ENCODE measurements at places on chromosomes 12 and 14.

DNA sequence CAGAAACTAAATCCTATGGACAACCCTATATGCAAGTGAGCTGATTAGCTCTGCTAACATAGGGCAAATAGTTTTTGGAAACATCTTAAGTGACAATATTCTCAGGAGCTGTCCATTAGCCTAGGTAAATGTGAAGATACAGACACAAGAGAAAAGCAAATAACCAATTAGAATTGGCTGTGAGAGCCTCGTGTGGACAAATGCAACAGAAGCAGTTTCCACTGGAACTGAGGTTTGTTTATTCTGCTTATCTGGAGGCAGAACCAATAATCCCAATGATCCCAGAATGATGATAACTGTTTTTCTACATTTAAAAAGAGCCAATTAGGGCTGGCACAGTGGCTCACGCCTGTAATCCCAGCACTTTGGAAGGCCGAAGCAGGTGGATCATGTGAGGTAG is 43.2 kb upstream of the YAF2 start:
- DNase-seq, result no peak

DNA sequence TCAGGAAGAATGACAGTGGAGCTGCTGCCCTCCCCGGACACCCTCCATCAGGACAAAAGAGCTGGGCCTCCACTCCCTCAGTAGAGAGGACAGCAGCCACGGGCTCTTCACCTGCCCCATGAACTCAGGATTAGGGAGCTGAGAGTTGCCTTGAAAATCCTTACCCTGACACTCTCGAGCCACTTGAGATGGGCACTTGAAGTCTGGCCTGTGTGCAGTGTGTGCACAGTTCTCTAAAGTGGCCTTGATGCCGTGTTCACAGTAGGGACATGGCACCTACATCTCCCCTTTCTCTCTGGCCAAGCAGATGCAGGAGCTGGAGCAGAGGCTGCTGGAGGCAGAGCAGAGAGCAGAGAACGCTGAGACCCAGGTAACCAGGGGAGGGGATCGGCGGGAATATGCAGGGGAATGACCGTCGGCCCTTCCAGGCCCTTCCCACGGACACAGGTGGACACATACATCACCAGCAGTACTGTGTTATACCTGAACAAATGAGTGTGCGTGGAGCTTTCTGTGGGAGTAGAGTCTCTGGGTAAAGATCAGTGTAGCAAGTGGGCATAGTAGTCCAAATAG is 22.5 kb downstream of the PLEKHH1 start:
- no peak for DNase-seq

DNA sequence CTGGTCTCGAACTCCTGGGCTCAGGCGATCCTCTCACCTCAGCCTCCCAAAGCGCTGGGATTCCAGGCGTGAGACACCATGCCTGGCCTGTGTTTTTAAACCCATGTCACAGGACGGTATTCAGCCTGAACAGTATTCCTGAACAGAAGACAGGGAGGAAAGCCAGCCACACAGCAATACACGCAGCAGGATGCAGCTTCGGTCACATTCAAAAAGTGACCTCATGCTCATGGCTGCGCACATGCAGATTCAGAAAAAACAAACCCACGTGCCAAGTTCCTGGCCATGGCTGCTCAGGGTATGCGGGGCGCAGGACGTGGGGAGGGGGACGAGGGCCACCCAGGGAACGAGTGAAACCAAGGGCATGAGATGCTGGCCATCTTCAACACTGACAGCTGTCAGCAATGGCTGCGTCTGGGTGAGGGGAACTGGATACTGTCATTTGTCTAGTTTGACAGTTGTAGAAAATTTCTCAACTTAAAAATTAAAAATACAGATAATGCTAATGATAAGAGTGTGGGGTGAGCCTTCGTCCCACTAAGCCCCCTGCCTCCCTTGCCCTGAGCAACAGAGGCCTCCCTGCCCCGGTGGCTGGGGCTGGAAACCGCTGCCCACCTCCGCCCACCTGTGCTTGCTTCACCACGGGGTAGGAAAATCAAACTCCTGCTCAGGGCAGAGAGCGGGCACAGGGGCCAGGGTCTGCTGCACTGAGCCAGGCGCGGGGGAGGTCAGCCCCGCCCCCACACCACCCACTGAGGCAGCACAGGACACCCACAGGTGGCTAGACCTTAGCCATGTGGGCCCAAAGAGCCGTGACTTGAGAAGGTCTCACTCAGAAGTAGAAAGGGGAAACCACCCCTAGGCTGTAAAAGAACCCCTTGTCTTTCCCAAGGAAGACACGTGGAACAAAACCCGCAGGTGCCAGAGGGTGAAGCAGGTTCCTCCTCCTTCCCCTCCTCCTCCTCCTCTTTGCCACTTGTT is 84.2 kb downstream of the SCARB1 start:
- peak; percentile 65 for DNase-seq

GRCh38 chr12:88726806-88727720 is 146.8 kb upstream of the KITLG start:
- DNase-seq, result no peak

DNA sequence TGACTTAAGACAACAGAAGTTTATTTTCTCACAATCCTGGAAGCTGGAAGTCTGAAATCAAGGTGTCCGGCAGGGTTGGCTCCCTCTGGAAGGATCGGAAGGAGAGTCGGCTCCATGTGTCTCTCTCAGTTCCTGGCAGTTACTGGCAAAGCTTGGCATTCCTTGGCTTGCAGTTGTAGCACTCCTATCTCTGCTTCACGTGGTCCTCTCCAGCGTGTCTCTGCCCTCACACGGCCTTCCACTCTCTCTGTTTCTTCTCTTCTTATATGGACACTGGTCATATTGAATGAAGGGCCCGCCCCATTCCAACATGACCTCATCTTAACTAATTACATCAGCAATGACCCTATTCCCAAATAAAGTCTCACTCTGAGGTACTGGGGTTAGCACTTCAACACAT is 60.1 kb upstream of the TUNAR start:
- no peak for DNase-seq

GRCh38 chr14:91899213-91899612 is 31.9 kb upstream of the TC2N start:
- no peak for DNase-seq

DNA sequence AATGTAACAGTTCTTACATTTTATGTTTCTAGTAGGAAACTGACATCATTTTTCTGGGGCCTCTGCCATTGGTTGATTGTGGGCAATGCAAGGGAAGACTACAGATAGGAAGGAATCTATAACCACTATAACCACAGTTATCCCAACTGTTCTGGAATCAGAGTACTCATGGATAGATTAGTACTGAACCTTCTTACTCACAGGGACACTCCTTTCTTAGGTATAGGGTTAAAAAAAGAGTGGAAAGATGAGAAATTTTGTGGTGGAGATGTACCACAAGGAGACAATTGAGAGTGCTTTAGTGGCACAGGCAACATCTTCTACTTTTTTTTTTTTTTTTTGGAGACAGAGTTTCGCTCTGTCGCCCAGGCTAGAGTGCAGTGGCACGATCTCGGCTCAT is 21.0 kb downstream of the TMEM116 start:
- no peak for DNase-seq

DNA sequence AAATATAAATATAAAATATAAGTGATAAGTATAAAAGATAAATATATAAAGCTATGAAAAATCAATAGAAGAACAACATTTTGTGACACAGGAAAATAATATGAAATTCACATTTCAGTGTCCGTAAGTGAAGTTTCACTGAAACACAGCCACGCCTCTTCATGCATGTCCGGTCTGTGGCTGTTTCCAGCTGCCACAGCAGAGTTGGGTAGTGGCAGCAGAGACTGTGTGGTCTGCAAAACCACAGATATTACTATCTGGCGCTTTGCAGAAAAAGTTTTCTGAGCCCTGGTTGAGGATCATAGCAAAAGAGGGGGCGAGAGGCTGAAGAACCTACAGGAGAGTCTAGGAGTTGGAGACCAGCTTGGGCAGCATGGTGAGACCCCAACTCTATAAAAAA is 780 bp downstream of the SERPINA4 start:
- DNase-seq, result no peak

DNA sequence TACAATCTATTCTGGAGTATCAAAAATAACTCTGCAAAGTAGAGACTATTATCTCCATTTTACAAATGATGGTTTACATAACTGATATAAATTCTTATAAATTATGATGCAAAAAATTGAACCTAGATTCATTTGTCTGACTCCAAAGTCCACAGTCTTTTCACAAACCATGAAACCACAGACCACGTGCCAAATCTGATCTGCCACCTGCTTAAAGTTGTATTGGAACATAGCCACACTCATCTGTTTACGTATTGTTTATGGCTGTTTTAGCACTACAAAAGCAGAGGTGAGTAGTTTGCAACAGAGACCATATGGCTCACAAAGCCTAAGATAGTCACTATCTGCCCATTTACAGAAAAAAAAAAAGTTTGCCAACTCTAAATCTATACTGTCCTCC is 105.3 kb downstream of the KCNH5 start:
- DNase-seq, result no peak

DNA sequence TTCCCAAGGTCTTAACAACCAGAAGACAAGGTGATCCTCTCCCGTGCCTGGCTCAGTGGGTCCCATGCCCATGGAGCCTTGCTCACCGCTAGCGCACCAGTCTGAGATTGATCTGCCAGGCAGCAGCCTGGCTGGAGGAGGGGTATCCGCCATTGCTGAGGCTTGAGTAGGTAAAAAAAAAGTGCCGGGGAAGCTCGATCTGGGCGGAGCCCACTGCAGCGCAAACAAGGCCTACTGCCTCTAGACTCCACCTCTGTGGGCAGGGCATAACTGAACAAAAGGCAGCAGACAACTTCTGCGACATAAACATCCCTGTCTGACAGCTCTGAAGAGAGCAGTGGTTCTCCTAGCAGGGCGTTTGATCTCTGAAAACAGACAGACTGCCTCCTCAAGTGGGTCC is 104.0 kb downstream of the C14orf39 start:
- peak; percentile 29 for DNase-seq

DNA sequence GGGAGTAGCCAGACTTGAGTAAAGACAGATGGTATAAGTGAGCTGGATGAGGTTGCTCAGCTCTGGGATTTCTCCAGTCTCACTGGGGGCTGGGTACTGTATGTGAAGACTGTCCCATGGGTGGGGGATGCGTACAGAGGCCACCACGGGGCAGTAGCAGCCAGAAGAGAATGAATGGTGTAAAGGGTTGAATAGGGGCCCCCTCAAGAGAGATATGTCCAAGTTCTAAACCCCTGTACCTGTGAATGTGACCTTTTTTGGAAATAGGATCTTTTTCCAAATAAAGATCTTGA is 21.8 kb upstream of the BCDIN3D start:
- no peak for DNase-seq

- no peak for DNase-seq
Measured at GRCh38 chr14:74698465-74698864, 14.4 kb downstream of the AREL1 start.

GRCh38 chr12:28223858-28224257 is 33.6 kb downstream of the CCDC91 start:
- DNase-seq, result no peak

GRCh38 chr14:100640471-100641273 is 53.5 kb upstream of the BEGAIN start:
- no peak for DNase-seq

DNA sequence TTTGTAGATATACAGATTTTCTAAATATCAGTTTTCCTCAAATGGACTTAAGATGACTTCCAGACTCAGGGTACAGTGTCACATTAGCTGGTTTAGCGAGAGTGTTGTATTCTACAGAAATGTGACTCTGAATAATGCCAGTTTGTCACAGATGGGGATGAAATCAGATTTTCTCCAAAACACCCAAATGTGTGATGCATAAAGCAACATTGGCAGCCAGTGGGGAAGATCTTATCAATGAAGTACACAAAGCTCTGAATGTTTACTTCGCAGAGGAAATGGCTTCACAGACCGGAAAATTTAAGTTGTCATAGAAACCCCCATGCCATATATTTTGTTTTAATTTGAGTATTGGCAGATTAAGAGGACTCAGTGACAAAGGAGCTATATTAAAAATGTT is 29.9 kb downstream of the ANO4 start:
- DNase-seq, result no peak

- DNase-seq, result no peak
Measured at GRCh38 chr14:54712465-54713200, 145.7 kb downstream of the SAMD4A start.

GRCh38 chr12:85946375-85946774 is 72.3 kb downstream of the NTS start:
- no peak for DNase-seq

GRCh38 chr14:40414386-40414785 is 982.2 kb upstream of the FBXO33 start:
- DNase-seq, result no peak

- DNase-seq, result peak; percentile 68
Measured at GRCh38 chr12:71636704-71637115, 26.9 kb downstream of the ZFC3H1 start.

DNA sequence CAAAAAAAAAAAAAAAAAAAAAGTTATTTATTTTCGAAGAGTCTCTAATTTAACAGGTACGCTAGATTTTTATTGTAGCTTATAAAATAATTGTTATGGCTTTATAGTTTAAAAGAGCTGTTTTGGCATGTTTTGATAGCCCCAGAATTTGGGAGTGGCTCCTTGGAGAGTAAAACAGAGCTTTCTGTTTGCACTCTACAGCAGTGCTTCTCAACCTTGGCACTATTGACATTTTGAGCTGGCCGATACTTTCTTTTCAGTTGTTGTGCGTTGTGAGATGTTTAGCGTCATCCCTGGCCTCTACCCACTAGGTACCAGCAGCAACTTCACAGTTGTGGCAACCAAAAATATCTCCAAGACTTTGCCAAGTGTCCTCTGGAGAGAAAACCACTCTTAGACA is 30.6 kb downstream of the PLBD1 start:
- DNase-seq, result no peak

- no peak for DNase-seq
Measured at GRCh38 chr14:72451054-72451972, 442.6 kb downstream of the DPF3 start.

DNA sequence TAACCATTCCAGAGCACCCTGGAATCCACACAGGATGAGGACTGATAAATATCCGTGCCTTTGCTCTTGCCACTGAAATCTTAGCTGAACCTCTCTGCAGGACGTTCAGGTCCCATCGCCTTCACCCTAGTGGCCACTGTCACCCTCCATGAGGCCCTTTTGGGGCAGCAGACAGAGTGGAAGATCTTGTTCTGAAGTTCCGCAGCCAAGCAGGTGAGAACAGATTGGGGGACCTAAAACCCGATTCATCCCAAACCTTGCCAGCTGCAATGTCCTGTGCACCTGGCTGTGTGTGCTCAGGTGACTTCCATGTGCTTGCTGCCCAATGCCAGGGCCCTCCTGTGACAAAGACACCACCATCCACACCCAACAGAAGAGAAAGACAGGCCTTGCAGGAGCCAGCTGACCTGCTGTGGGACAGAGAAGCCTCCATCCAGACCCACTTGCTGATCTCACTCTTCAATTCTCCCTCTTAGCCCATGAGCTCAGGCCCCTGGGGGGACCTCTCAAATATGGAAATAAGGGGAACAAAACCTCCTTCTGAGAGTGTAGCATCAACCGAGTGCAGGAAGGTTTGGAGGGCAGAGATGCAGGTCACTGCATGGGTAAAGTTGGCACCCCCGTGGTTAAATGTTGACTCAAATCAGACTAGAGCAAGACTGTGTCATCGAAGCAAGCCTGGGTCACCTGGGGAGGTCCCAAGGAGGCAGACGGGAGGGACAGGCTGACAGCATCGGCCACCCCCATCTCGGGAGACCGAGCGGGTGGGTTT is 308.7 kb upstream of the DIO3 start:
- DNase-seq, result no peak

Data from SK-N-DZ (cell line).